Adrenal gland (tissue), 19 donors: ENCODE measurements at places on chromosomes 3 and 15. TPM values are rescaled to one million over a fixed set of nuclear protein-coding genes. Genes with fewer than 3 reads are reported as not detected.

The STRIT1 gene
- total RNA-seq, result not detected

GRCh38 chr3:33798113-33798417, 365 bp upstream of the PDCD6IP start:
- DNase-seq, result peak; percentile 28

The CCDC191 gene
- 2.7 TPM for total RNA-seq

- DNase-seq, result no peak
These were observed 216.3 kb downstream of the RPLP1 start for GRCh38 chr15:69668963-69669362.

GRCh38 chr3:129318921-129319320, 40.3 kb downstream of the HMCES start:
- DNase-seq, result no peak

DNA sequence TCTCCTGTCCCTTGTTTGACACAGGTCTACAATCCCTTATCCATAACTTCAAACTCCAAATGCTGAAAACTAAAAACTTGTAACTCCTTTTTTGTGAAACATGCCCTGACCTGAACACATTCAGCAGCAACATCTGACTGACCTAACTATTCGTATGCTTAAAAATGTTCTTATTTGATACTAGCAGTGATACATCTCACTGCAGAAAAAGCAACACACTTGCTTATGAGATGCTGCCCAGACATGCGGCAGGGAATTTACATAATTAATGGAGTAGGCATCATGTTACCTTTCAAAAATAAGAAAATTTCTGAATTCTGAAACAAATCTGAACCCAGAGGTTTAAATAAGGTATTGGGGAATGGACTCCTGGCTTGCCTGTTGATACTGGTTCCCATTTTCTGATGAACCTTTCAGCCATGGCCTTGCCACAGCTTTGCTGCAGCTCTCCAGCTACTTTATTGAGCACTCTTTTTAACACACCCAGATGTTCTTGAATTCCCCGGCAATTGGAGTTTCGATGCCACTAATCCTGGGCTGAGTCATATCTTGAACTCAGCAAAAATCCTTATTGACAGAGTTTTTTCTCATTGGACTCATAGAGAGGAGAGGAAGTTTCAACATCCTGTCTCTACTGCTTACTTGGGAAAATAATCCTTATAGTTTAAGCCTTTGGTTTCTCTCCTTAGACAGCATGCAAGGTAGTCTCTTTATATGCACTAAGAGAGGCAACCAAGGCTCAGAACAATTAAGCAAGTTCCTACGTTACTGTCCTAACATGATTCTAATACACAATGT, 296.6 kb upstream of the LMCD1 start:
- no peak for DNase-seq

GRCh38 chr3:168709073-168709472, 613.3 kb upstream of the GOLIM4 start:
- no peak for DNase-seq

The LRRC28 gene
- total RNA-seq, result 49.8 TPM

- DNase-seq, result no peak
These were observed 38.7 kb downstream of the WNT7A start for GRCh38 chr3:13841141-13841540.

The RTP3 gene
- not detected for total RNA-seq

DNA sequence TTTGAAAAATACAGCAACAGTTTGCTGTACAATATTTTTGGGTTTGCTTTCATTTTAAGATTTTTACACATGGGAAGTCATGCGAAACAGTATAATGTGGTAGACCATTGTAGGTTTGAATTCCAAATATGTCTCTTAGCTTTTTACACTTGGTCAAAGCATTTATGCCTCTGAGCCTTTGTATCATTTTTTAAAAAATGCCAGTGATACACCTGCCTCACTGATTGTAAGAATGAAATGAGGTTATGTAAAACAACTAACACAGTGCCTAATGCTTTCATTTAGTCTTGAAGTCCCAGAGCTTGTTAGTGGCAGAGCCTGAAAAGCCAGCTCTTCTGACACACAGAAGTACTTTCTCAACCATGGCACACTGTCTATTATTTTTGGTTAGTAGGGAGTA, 202.0 kb downstream of the UBE2E2 start:
- DNase-seq, result no peak

DNA sequence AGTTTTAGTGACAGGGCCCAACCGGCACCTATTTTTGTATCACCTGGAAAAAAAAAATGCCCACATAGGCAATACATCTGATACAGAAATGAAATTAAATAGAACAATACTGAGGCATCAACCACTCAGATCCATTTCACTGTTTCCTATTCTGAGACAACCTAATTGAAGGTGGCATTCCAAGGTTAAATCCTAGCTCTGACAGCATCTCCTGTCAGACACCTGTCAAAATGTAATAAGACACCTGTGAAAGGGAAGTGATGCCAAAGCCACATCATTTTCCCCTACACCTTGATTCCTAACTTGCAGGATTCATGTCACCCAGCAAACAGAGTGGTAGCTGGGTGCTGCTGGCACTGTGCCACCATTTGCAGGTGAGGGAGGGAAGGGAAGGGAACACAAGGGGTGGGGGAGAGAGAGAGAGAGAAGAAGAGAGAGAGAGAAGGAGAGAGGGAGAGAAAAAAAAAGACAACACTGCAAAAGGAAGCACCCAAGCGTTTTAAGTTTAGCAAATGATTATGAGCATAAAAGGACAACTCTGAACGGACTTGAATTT, 1044.6 kb upstream of the CFAP20DC start:
- no peak for DNase-seq

The MUC20 gene
- 1.7 TPM for total RNA-seq
